Stimulated activated CD8-positive, alpha-beta memory T cell treated with anti-CD3 and anti-CD28 coated beads, Interleukin-4, amount 100 ng/mL, for 1 hour (primary cell): ENCODE measurements at places on chromosomes 7 and 10.

DNA sequence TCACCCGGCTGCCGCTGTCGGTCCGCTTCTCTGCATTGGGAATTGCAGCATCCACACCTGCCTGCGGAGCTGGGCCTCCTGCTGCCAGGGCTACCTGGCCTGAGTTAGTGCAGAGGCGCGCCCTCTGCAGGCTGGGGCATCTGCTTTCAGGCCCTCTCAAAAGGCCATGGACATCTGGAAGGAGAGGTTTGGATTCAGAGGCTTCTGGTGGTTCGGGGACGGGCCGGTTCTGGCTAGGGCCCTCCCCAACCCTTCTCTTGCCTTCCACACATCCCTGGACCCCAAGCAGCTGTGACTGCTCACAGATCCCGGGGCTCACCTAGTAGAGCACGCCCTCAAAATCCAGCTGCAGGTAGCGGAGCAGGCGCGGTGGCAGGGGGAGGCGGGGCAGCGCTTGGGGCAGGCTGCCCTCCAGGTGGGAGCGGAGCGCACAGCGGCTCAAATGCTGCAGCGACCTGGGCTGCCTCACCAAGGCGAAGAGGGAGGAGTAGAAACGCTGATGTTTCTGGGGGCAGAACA lies 8.4 kb upstream of the GBX1 start:
- DNase-seq: no peak

DNA sequence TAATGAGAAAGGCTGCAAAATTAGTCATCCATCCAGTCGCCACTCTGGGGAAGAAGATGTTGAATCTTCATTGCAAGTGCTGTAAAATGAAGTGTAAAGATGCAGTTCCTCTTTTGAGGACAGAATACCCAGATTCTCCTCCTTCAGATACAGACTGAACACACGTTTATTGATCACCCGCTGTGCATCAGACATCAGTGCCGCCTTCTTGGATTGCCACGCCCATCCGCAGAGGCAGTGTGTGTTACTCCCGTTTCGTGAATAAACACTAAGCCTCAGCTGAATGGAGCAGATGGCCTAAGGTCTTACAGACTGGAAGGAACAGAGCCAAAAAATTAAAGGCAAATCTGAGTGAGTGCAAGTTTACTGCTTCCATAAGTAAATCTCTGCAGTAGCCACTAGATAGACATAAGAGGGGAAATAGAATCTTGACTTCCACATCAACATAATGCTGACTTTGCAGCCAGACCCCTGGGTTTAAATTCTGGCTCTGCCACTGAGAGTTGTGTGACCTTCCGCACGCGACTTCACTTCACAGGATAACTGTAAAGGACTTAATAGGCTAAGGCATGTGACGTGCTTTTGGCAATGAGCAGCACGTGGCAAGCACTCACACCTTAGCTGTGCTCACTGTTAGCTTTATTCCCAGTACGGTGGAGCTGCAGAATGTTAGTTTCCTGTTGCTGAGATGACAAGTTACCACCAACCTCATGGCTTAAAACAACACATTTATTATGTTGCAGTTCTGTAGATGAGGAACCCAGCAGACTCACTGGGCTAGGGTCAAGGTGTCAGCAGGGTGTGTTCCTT lies 285.9 kb downstream of the CELF2 start:
- DNase-seq: no peak

- no peak for DNase-seq
Measured at GRCh38 chr10:69045441-69046300, 42.2 kb upstream of the SRGN start.

DNA sequence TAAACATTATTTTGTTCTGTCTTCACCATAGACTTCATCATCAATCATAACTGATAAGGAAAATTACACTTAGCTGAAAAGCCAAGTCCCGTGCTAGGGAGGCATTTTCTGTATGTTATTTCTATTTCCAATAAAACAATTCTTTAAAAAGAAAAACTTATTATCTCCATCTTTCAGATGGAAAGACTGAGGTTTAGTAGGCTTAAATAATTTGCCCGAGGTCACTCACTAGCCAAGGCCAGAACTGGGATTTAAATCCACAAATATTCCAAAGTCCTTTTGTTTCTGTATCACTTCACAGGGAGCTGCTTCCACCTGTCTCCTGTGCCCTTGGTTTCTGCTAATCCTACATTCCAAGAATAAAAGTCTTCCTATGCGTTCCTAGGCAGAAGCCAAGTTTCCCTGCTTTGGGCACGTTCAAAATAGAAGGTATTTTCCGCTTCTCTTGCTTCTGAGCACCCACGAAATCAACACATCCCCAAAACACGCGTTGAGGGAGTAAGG lies 732 bp downstream of the CPVL start:
- DNase-seq: no peak

GRCh38 chr10:78867555-78867939 lies 201.2 kb upstream of the ZMIZ1 start:
- DNase-seq: no peak

DNA sequence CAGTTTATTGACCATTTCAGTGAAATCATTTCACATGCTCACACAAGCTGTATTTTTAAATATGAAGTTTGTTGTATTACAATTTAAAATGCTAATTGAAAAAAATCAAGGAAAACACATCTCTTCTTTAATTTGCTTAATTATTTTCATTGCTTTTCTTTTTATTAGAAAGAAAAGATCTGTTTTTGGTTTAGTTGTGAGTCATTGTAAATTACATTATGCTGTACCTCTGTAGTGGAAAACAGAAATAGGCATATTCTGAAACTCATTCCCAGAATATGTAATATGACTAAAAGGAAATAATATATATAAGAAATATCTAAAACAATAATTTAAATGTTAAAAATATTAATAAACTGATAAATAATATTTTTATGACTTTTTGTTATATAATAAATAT lies 161.9 kb downstream of the HGF start:
- no peak for DNase-seq

DNA sequence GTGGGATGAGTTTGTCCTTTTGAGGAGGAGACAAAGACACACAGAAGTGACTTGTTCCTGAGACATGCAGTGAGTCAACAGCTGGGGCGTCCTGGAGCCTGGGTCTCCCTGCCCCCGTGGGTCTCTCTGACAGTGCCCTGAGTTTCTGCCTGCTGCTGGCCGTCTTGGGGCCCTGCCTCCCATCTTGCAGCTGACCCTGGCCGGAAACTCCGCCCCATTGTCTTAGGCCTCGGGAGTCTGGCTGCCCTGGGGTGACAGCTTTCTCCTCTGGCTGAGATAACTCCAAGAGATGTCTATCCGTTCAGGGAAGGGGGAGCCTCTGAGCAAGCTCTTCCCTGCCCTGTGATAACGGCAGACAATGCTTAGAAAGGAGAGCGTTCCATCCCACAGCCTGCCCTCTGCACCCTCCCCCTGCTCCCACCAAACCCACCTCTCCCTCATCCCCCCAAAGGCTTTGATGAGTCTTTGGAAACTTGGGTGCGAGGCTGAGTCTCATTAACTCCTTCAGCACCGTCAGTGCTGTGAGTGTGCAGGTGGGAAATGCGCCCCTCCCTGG lies 69.5 kb upstream of the PODXL start:
- DNase-seq: no peak

DNA sequence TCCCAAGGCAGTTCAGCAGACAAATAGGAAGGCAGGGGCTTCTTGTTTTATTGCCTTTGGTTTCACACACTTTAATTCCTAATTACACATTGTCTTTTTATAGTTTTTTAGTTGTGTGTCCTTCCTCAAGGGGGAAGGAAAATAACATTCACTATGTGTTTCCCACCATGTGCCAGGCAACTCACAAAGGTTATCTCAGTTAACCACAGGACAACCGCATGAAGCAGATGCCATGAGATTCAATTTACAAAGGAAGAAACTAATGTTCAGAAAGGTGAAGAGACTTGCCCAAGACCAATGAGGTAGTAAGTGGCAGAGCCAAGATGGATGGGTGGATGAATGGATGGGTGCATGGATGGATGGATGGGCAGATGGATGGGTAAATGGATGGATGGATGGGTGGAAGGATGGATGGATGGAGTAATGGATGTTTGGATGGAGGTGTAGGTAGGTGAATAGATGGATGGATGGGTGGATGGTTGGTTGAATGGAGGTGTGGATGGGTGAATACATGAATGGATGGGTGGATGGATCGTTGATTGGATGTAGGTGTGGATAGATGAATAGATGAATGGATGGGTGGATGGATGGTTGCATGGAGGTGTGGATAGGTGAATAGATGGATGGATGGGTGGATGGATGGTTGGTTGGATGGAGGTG lies 77.9 kb downstream of the ARHGAP22 start:
- no peak for DNase-seq

DNA sequence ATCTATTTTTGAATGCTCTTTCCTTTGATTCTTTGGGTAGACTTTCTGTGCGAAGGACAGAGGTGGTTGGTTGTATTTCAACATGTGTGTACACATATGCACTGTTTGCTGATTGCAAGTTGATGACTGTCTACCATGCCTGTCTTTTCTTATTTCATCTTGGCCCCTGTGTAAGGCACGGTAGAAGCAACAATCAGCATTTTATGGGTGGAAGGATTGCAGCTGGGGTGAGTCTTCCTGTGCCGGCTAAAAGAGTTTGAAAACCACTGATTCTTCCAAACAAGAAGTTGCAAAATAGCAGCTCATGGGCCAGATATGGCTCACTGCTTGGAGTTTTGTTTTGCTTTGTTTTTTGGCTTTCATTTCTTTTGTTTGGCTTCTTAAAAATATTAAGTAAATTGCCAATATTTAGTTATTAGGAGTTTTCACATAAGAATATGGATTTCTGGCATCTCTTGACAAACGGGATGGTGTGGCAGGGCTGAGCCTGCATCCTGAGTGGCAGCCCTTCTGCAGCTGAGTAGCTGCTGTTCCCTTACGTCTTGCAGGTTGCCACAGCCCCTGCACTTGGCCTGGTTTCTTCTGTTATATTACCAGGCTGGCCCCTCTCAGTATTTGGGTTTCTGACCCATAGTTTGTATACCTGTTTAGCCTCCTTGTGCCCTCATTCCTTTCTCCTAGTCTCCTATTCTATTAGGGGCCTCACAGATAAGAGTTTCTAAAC lies 7.2 kb downstream of the ZNF862 start:
- DNase-seq: no peak

DNA sequence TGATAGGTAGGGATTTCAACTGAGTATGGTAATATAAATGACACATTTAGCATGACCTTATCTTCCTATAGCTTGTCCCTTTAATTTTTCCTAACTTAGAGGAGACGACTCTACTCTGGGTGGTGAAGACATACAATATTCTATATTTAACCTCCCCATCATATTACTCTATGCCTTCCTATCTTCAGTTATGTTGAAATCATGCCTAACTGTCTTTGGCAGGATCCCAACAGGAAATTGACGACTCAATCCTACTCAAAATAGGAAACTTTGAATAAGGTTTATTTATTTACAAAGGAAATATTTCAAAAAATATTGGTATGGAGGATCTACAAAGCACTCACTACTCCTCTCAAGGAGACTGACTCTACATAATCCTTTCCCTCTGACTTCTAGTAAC lies 24.1 kb upstream of the SEMA3A start:
- DNase-seq: no peak

- DNase-seq: no peak
Measured at GRCh38 chr7:112020800-112021199, 185.4 kb downstream of the DOCK4 start.

DNA sequence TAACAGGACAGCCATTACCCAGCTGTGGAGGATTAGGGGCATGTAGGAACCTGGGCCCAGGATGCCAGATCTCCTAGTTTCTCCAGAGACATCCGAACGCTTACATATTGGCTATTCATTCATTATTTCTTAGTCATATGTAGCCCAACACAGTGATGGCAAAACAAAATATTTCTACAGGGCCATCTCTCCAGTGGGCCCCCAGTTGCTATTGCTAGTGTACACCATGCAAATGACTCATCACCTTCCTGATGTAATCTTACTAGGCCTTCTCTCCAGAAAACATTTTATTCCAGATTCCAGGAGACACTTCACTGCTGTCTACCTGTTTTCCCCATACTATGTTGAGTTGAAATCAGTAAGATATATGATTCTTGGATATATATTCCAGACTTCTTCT lies 201.7 kb downstream of the PLXDC2 start:
- no peak for DNase-seq

- DNase-seq: no peak
Measured at GRCh38 chr10:680146-680545, 9.3 kb downstream of the DIP2C start.

GRCh38 chr7:66353547-66353946 lies 148.4 kb downstream of the TPST1 start:
- DNase-seq: no peak

- DNase-seq: no peak
Measured at GRCh38 chr10:131636116-131636515, 264.7 kb upstream of the PPP2R2D start.

GRCh38 chr7:149880638-149881311 lies 7.0 kb downstream of the ATP6V0E2 start:
- no peak for DNase-seq

DNA sequence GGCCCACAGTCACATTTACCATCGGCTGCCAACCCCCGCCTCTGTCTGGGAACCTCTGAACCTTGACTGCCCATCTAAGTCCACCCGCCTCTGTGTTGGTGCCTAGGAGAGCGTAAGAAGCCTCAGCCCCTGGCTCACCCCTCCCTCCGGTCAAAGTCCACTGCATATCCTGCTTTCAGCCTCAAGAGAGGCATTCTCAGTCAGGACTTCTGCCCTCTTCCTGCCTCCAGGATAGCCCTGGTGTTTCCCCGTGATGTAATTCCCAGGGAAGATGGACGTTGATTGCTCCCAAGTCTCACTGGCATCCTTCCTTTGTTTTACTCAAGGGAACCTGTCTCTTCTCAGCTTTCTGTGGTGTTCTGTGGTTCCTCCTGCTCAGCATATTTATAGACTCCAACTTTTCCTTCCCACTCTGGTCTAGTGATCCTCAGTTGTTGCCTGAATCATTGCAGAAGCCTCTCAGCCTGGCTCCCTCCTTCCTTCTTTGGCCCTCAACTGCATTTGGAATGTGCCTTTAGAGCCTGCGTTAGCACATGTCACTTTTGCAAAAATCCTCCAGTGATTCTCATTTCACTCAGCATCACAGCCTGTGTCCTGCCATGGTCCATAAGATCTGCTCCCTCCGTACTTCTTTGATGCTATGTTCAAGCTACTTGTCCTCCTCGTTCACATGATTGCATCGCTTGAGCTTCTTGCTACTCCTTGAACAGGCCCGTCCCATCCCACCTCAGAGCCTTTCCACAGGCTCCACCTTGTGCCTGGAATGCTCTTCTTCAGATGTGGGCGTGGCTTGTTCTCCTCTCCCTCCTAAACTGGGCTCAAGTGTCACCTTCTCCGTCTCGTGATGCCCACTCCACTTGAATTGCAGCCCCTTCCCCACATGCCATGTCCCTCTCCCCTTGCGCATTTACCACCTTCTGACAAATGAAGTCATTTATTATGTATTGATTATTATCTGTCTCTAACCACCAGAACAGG lies 124.2 kb downstream of the PLPP4 start:
- DNase-seq: no peak
